ENCODE measurements at places on chromosomes 1 and 21.

DNA sequence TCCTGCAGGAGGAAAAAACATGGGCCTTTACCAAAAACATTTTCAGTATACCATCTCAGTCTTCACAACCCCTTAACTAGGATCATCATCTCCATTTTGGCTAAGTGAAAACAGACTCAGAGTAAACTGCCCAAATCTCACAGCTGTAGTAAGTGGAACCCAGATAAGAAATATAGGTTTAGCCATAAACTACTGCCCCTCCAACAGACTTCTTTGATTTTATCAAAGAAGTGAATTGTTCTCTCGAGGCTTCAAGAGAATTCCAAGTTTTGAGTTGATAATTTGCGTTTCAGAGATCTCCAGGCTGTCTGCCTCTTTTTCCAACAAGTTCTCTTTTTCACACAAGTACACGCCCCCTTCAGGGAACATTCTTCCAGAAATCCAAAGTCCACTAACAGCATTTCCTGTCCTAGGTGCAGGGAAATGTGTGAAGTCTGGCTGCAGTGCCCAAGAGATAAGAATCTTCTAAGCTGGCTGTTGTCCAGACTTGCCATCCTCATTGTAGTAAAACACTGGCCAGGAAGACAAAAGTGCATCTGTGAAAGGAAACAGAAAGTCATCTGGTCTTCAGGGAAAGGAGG lies 30.8 kb downstream of the RNF19B start:
- DNase-seq, result no peak

GRCh38 chr1:214514032-214514818 lies 37.2 kb downstream of the PTPN14 start:
- DNase-seq, result no peak

DNA sequence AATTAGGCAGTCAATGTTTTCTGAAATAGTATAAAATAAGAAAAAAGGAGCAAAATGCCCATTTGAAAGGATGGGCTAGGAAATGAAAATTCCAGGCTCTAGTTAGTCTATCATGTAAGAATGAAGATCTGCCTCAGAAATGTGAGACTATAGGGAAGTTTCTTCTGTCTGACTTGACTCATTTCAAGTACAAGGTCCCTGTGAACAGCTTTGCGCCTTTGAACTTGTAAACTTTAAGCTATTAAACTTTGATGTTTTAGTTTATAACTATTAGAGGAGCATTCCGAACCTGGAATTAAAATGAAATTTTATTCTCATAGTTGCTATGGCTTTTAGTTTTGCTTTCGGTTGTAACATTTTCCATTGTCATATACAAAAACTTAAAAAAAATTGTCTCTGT lies 199.4 kb downstream of the RPS6KC1 start:
- DNase-seq, result no peak

DNA sequence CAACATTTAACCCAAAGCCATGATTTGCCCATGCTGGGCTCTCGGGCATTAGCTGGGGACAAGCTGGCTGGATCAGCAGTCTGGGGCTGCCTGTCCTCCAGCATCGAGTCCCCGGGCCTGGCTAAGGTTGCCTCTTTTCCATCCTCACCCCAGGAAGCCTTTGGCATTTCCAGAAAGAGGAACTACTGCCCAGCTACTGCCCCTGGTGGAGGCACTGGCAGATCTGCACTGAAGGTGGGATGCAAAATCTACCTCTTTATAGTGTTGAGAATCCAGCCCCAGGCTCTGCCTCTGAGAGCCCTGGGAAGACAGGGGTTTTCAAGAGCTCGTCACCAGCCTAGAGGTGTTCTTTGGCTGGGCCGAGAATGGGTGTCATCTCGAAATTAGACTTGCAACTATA lies 635.9 kb downstream of the MATN1 start:
- DNase-seq, result peak; percentile 3

DNA sequence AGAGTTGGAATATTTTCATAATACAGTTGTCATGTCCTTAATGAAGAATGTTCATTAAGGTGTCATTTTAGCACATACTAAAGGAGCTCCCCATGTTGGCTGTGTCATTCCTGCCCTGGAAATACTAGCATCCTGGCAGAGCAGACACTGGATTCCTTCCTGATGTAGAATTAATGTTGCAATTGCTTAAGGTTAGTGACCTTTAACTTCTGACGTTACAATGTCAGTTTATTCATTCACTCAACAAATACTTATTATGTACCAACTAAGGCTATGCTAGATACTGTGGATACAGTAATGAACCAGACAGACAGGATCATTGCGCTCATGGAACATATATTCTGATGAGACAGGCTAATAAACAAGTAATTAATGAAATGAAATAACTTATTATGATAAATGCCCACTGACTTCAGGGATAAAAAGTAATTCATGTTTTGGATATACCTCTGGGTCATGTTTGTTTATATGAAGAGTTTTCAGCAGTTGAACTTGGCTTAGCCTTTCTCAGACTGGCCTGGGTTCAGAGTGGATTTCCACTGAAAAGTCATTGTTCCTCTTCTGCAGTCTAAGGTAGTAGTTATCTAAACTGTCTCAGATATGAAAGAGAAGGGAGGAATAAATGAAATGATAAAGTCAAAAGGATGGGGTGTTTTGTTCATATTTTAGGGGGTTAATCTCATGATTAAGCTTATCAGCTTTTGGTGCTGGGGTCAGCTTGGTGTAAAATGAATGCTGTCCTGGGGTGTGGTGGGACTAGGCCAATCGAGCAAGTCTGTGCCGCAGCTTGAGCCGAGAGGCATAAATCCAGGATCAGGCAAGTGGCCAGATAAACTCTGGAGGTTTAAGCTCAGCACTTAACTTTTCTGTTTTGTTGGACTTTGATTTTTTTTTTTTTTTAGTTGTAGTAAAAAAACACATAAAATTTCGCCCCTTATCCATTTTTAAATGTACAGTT lies 43.3 kb upstream of the KCNQ4 start:
- no peak for DNase-seq

DNA sequence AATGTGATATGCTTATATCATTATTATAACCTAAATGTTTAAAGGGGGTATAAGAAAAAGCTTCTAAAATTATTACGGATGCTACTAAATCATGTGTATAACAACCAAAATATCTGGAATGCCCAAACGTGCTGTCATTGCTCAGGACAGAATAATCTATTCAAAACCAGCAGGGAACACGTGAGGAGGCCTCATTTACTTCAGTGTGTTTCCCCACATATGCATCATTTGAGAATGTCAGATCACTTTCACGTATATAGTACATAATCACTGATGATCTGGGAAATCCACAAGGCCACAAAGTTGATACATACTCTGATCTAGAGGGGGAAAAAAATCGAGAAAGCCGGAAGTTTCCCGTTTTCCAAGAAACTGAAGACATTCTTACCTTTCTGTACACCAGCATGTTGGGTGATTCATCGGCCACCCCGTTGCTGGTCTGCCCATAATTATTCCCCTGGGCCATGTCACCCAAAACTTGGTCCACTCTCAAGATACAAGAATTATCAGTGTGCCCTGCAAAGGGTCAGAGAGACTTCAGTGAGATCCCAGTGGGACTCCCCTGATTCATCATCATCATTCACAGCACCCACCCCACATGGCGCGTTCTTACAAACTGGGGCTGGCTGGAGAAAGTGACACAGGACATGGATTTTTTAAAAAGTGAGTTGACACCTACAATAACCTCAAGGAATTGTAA lies 1.5 kb downstream of the RGS7 start:
- DNase-seq, result no peak

GRCh38 chr1:55302972-55303371 lies 87.8 kb upstream of the USP24 start:
- no peak for DNase-seq

GRCh38 chr1:18820791-18821641 lies 38.4 kb downstream of the TAS1R2 start:
- peak; percentile 62 for DNase-seq

DNA sequence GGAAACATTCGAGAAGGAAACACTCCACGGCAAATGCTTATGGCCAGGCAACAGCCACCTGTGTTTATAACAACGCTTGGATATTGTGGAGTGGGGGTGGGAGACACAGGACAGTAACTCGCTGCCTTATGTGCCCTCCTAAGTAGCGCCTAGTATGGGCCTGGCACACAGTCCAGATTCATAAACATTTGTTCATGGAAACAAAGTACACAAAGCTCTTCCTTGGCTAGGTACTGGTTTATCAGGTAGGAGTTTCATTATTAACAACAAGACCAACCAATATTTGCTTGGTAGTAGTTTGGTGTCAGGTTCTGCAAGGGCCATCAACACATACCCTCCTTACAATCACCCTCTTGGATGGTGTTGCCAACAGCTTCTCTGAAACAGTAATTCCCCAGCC lies 23.4 kb downstream of the TMCO4 start:
- DNase-seq, result no peak

GRCh38 chr1:206490771-206491405 lies 16.4 kb upstream of the RASSF5 start:
- DNase-seq, result no peak

DNA sequence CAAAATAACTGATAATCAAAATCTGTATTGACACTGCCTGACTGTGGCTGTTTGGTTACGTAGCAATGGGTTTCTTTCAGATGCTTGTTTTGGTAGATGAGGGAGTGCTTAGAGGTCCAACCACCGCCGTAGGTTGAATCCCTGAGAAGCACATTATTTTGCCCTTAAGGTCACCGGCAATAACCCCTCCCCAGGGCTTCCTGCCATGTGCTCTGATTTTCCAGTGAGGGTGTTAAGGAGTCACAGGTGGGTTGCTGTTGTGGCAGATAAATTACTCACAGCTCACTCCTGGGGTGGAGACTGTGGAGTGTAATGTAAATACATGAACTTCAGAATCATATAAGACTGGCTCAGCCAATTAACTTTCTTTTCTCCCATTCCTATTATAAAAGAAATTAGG lies 81.5 kb upstream of the ZP4 start:
- DNase-seq, result no peak

DNA sequence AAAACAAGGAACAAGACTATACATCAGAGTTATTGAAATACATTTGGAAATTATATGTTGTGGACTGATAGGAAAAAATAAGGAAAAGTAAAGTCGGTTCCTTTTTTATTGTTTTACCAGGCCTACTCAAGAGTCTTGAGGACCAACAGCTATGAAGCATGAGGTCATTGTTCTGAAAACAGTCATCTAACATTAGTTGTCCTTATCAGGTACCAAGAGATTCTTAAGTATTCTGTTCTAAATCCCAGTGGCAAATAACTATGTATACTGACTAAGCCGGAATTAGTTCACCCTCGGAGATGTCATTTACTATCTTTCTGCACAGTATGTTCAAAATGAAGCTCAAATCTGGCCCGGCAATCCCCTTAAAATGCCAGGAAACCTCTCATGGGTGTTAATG lies 585 bp downstream of the ADGRL4 start:
- no peak for DNase-seq

DNA sequence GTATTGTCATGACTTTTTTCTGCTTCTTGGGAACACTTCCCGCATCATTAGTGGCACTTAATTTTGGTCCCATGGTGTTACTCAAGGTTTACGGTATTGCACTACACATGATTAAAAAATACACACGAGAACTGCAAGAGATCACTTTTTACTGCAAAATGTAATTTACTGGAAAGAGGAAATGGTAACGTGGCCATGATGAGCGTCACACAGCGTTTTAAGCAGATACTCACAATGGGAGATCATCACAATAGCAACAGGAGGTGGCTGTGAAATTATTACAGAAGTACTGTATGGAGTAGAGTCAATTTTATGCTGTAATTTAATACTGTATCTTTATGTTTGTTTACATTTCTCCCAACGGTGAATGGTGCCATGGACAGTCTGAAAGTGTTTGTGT lies 1510.3 kb downstream of the AMY1C start:
- DNase-seq, result peak; percentile 21

DNA sequence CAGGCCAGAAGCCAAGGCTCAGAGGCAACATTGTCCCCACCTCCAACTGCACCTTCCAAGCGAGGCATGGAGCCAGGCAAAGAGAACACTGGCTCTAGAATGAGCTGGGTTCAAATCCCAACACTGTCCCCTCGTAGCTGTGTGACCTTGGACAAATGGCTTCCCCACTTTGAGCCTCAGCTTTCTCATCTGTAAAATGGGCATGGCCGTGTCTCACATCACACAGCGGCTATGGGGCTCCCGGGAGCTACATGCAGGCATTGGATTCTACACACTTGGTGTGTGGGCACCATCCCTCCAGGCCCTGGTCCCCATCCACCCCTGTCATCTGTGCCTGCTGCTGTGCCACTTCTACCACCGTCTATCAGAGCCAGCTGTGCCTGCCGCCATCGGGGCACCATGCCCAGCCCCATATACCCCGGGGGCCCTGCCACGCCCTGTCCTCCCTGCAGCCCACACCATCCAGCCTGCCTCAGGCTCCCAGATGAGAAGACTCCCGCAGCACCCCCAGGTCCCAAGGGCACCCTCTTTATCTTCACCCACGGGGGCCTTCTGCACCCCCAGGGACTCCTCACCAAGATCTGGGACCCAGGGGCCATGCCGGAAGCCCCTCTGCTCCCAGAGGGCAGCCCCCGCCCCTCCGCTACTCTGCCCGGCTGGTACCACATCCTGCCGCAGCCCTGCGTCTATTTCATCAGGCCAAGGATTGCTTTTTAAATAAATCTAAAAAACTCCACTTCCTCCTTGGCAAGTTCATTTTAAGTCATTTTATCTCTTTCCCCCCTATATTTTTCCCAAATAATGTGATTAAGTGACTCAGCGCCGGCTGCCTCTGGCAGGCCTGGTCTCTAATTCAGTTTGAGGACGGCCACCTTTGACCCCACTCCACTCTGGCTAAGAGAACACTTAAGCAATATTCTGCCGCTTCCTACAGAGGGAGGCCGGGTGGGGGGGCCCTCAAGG lies 107.8 kb upstream of the TARDBP start:
- no peak for DNase-seq

- DNase-seq, result no peak
Observed at GRCh38 chr1:237141502-237141901, 99.5 kb downstream of the RYR2 start.
